CD4-positive, alpha-beta T cell treated with Interleukin-4 for 4 hours (primary cell): ENCODE measurements at places on chromosomes 4 and X.

GRCh38 chr4:6235012-6235411, 34.6 kb upstream of the WFS1 start:
- DNase-seq = no peak

- no peak for DNase-seq
Observed at GRCh38 chr4:40490481-40490880, 139.2 kb downstream of the RBM47 start.

DNA sequence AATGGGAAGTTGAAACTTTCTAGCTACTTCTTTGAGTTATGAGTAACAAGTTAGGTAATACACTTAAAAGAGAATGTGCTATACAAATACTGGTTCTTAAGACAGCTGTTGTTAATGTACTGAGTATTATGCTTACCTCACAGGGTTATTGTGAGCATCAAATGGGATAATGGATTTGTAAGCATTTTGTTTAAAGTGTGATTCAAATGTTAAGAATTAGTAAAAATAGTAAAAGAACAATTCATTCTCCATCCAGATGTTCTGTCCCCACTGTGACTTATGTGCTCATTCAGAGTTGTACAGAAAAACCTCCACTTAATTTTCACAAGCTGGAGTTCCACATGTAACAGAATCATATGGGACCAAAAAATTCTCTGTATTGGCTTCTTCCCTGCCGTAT, 63.6 kb downstream of the AR start:
- no peak for DNase-seq

- no peak for DNase-seq
Observed at GRCh38 chr4:139711461-139711860, 45.8 kb downstream of the MGST2 start.

- no peak for DNase-seq
Observed at GRCh38 chrX:30304866-30305265, 4.3 kb downstream of the NR0B1 start.

DNA sequence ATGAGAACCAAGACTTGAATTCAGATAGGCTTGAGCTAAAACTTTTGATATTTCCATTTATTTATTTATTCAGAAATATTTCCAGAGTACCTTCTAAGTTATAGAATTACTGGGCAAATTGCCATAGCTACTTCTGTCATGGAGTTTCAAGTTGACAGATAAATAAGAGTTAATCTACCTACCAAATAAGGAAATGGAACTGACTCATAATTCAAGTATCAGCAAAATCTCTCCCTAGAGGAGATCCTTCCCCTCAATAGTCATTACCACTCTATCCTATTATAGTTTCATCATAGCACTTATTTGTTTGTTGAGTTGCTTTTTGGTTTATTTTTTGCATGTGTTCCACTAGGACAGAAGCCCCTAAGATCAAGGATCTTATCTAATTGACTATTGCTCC, 48.8 kb upstream of the CCSER1 start:
- no peak for DNase-seq

- DNase-seq = no peak
Observed at GRCh38 chr4:113828702-113829101, 67.2 kb upstream of the CAMK2D start.

DNA sequence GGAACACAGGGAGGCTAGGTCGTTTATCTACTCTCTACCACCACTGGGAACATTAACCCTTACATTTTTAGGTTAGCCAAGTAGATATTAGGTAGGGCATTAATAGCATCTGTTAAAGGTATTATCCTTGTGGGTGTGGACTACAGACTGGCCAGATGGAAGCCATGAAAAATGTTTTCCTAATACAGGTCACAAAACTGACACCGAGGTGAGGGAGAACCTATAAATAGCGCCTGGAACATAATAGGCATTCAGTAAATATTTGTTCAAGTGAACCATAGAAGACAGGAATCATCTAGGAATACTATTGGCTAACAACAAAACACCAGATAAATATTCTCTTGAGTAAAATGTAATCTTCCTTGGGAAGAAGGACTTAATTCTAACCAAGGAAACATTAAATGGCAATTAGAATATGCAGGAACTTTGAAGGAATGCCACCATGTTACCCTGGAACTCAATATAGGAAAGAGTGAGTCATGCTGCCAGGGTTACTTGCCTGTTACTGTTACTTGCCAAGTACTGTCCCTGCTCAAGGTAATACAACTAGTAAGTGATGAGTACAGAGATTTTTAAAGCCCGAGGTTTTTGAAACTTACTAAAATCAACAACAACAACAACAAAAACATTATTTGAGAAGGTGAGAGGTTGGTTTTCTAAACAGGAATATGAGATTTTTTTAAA, 79.0 kb downstream of the SOX3 start:
- DNase-seq = no peak

GRCh38 chrX:126820700-126821420, 1.3 kb downstream of the PRR32 start:
- no peak for DNase-seq

DNA sequence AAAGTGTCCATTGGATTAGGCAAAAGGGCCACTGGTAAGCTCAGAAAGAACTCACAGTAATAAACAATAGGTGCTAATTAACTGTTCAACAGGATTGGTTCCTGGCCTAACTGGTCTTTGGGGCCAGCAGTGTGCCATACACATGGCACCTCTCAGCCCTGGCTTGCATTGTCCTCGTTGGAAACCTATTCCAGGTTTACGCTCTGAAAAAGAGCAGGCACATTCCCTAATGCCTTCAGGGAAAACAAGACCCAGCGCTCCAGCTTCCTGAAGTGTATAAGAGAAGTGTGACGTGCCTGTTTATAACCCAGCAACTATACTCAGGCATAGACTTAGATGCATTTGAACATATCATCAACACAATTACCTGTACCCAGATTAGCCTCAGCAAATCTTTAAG, 51.9 kb upstream of the RBM47 start:
- DNase-seq = no peak

DNA sequence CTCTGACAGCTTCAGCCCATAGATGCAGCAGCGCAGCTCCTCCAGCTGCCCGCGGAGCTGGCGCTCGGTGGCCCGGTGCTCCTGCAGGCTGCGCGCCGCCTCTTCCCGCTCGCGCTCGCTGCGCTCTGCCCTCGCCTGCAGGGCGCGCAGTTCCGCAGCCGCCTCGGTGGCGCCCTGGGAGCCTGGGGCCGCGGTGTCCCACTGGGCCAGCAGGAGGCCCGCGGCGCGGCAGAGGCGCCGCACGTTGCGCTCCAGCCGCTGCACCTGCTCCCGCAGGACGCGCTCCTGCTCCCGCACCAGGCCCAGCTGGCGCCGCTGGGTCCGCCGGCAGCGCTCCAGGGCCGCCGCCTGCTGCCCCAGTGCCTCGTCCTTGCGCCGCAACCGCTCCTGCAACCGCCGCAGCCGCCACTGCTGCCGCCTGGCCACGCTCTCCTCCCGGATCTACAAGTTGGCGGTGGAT, 10.1 kb downstream of the C4orf50 start:
- DNase-seq = no peak

- DNase-seq = no peak
Observed at GRCh38 chrX:2251211-2251610, 249.6 kb downstream of the DHRSX start.

DNA sequence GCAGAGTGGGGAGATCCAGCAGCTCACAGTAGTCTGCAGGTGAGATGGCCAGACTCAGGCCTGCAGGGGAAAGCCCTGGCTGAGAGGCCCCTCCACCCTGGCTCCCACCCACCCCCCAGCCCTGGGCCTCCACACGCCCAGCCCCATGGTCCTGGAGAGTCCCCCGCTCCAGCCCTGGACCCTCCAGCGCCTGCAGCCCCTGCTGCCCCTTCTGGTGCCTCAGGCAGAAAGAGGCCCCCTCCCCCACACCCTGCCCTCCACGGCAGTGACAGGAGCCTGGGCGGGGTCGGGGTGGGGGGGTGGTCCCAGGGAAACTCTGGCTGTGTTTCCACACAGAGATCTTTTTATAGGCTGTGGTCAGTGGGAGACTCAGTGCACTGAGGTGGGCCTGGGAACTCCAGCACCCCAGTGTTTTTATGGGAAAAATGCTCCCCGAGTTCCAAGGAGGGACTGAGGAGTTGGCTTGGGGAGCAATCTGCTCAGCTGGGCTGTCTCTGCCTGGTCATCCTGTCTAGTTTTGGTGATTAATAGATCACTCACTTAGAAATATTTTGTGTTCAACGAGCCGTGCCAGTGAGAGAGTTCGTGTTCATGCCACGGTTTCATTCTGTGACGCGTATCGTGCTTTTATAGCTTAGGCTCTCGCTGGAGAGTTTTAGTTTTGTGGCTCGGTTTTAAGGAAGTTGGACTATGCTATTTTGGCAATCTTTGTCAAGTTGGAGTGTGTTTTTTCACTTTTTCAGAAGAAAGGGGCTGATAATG, 53.1 kb upstream of the HGFAC start:
- DNase-seq = no peak

DNA sequence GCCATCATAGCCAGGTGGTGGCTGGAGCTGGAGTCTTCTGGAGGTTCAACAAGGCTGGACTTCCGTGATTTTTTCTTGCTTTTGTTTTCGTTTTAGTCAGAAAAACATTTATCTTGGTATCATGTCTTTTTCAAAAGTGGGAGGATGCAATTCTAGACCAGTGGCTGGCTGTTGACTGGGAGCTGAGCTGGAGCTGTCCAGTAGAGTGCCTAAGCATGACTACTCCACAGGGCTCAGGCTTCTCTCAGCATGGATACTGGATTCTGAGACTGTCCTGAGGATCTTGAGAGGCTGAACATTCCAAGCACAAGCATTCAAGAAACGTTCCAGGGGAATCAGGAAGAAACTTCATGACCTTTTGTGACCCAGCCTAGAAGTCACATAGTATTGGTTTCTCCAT, 598.1 kb downstream of the MID1IP1 start:
- no peak for DNase-seq

GRCh38 chr4:122633211-122633610, 12.3 kb upstream of the IL21 start:
- no peak for DNase-seq

DNA sequence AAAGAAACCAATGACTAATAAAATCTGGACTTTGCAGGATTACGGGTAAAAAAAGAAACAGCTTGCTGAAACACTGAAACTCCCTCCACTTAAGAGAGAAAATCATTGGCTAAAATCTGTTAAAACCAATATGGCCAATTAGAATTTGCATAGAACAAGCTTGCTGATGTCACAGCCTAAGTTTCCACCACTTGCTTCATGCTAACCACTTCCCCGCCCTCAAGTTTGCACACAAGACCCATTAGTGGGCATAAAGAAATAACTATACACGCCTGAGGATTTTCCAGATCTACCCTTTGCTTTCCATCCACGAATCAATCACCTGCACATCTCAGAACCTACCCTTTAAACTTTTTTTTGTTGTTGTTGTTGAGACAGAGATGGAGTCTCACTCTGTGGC, 42.7 kb upstream of the PHEX start:
- DNase-seq = no peak

GRCh38 chr4:40270609-40271008, 64.5 kb upstream of the CHRNA9 start:
- DNase-seq = no peak
